ENCODE measurements at places on chromosomes 12 and 14.

DNA sequence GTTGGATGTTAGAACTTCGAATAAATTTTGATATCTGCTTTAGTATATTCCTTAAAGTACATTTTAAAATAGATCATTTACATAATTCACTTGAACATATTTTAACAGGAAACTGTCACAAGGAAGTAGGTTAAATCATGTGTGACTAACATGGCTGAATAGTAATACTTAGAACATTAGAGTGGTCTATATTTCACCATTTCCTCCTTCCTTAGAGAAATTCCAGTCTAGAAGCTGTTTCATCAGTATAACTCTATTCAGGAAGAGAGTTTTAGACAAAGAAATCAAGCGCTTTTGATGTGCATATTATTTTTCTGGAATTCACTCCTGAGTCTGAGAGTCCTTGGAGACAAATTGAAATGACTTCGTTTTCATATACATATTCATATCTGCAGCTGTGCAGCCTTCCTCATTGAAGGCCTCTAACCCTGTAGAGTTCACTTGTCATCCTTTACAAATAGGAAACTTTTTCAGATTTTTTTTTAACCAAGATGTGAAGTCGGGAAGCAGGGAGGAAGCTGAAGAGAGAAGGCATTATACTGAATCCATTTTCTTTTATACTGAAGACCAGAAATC is 28.4 kb downstream of the IRAK3 start:
- no peak for DNase-seq

- DNase-seq: no peak
These were observed 59.4 kb downstream of the TTC9 start for GRCh38 chr14:70700955-70701585.

- DNase-seq: no peak
These were observed 255.9 kb upstream of the KITLG start for GRCh38 chr12:88836156-88836555.

- DNase-seq: peak; percentile 58
These were observed 11.1 kb upstream of the KRT7 start for GRCh38 chr12:52221912-52222457.

DNA sequence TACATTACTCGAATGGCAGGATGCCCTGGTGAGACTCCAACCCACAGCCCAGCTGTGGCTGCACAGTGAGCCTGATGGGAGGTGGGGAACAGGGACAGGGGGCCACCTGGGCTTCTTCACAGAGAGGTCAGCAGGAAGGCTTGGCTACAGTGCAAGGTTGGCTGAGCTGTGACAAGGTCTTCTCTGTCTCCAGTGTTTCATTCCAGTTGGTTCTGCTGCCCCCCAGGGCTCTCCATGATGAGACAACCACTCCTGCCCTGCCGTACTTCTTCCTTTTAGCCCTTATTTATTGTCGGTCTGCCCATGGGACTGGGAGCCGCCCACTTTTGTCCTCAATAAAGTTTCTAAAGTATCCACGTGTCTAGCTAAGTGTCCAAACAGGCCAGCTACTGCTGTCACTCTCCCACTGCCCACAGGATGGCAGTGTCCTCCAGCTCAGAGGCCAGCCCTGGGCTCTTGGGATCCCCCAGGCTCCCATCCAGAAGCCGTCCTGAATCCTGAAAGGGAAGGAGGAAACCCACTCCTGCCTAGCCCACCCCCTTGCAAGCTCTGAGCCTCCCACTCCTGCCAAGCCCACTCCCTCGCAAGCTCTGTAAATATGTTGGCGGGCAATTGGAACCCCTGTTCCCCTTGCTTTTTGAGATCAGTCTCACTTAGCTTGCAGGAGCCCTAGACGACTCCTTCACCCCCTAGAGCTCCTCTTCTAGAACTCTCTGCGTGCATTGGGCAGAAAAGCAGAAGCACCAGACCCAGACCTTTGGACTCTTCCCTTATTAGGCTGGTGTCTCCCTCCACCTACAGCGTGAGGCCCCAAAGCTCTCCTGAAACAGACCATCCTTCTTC is 5.4 kb downstream of the C1QL4 start:
- DNase-seq: no peak

DNA sequence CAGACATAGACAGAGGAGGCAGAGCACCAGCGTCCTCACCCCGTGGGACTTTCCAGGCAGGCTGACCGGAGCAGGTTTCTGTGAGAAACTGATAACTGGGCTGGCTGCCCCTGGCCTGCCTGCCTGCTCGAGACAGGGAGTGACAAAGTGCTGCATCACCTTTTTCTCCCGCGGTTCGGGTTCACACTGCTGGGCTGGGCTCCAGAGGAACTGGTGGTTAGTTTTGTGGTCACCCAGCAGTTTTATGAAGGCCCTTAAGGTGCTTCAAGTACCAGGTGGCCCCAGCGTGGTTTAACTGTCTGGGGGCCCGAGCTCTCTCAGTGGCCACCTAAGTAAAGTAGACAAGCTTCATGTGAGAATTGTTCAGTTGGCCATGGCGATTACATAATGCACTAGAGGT is 1073.6 kb downstream of the BCL11B start:
- DNase-seq: peak; percentile 55

GRCh38 chr12:13764748-13765147 is 216.7 kb downstream of the GRIN2B start:
- no peak for DNase-seq

GRCh38 chr12:3835914-3836313 is 37.3 kb downstream of the PARP11 start:
- no peak for DNase-seq

- DNase-seq: no peak
These were observed 830.0 kb upstream of the NOVA1 start for GRCh38 chr14:27427796-27428195.

DNA sequence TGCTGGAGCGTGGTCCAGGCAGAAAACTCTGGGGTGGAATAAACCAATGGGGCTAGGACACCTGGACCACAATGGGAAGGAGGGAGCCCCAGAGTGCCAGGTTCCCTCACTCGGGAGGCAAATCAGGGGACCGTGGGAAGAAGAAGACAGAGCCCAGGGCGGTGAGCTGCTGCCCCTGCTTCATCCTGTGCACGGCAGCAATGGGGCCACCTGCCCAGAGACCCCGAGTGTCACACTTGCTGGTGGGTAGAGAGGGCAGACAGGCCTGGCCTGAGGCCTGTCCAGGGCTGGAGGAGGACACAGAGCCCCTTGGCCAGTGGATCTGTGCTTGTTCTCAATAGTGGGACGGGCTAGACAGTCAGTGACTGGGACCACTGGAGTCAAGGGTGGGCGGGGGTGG is 58.2 kb downstream of the DIO3 start:
- DNase-seq: no peak
